Activated CD4-positive, alpha-beta T cell treated with anti-CD3 and anti-CD28 coated beads, Interleukin-2, amount 50 U/mL, for 1 hour (primary cell): ENCODE measurements at places on chromosomes 12 and 14.

GRCh38 chr14:105165134-105165704 is 3.4 kb downstream of the JAG2 start:
- no peak for DNase-seq

DNA sequence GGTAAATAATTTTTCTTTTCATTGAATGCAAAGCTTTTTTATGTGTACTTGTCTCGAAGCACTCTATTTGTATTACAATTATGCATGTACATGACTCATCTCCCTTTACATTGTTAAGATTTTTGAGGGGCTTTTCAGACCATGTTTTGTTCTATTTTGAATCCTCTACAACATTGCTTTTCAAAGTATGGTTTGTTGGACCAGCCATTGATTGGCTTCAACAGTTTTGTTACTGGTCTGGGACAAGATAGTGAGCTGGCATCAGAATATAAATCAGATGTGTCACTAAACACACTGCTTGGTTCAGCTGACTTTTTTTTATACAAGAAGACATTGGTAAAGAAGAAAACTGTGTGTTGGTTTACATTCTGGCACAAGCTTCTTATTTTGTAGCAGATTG is 122.3 kb downstream of the MON2 start:
- DNase-seq = no peak

DNA sequence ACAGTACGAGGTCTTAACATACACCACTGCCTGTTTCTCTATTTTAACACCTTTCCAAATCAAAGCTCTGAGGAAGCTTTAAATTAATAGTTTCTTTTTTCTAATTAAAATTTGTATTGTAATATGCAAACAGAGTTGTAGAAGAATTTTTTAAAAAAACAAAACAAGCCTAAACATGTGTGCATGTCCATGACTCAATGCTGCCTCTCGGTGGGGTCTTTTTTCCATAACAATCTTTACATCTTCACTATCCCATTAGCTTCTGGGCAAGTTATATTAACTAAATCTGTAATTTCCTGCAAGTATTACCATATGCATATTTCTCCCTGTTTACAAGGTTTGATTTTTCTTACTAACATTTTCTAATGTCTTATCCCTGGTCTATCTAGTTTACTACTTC is 143.9 kb upstream of the NAV3 start:
- DNase-seq = no peak

- no peak for DNase-seq
Measured at GRCh38 chr14:60183741-60184140, 18.5 kb upstream of the DHRS7 start.

DNA sequence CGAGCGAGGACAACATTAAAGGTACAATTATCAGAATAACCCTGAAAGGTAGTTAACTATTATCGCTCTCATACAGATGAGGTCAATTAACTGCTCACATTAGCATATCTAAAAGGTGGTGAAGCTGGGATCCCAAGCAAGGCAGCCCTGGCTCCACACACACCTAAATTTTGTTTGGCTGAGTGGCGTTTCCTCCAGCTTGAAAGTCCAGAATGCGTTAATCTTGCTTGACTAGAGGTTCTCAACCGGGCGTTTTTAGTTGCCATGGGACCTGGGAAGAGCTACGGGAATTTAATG is 531 bp downstream of the DLGAP5 start:
- no peak for DNase-seq

DNA sequence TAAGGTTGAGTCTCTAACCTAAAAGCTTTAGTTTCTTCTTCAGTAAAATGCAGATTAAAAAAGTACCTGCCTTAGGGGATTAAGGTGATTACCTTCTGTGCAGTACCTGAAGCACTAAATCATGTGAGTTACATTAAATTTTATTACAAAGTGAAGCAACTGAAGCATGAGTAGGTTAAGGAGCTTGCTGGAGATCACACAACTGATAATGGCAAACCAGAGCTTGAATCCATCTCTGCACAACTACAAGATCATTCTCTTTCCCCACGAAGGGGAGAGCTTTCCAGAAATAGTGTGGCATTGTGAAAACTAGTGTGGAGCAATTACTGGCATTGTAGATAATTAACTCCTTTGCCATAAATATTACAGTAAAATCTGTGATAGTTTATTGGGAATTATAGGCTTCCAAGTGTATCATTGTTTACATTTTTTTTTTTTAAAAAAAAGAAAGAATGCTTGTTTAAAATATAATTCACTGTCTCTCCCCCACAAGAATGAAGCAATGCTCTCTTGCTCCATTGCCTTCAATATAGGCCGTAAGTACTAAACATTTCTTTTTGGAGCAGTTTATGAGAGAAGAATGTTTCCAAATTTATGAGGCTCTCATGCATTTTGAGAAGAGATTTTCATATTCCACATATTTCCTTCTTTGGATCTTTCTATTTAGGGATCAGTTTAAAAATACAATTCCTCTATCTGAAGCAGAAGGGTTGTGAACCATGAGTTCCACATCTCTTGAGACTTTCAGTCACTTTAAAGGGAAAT is 20.5 kb downstream of the SLC38A2 start:
- no peak for DNase-seq

- DNase-seq = no peak
Measured at GRCh38 chr14:22533057-22533704, 55.8 kb downstream of the DAD1 start.

- DNase-seq = peak; percentile 41
Measured at GRCh38 chr12:6951551-6952120, 480 bp downstream of the PTPN6 start.

DNA sequence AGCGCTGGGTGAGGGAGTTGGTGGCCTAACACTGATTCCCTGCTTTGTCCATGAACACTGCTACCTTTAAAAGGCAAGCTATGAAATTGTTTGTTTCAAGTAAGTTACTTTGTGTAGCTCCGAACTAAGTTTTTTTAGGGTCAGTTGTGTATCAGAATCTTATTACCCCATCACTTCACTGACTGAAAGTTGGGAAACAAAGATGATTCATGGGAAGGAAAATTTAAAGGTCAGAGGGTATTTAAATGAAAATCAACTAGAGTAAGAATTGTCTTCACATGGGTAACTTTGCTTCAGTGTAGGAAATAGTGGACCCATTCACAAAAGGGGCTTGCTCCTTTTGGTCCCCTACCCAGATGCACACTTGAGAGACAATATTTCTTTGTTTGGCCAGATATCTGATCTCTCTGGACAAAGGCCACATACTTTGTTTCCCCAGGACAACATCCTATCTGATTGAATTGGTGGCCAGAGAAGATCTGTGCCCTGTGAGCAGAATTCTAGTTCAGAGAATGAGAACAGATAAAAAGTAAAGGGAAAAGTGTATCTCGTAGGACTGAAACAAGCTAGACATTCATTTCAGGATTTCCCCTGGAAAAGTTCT is 53.5 kb downstream of the RAB35 start:
- DNase-seq = no peak

DNA sequence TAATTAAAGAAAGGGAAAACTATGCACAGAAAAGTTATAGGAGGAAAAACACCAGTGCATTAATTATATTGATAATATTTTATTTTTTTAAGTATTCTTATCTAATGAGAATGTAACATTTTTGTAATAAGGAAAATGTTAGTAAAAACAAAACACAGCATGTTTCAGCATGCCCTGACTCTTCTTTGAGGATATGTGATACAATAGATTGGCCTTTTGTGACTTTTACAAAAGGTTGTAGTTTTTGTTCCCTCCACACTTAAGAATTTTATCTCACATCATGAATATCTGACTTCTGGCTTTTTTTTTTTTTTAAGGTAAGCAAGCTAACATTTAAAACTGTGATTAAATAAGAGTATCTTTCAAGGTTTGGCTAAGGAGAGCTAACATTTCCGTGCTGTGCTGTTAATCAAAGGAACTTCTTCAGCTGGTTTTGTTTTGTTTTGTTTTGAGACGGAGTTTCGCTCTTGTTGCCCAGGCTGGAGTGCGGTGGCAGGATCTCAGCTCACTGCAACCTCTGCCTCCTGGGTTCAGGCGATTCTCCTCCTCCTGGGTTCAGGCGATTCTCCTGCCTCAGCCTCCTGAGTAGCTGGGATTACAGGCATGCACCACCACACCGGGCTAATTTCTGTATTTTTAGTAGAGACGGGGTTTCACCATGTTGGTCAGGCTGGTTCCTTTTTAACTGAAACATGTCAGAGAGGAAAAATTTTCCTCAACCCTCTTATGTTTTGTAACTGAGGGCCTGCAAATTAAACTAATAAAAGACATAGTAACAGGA is 30.8 kb upstream of the RESF1 start:
- peak; percentile 8 for DNase-seq

DNA sequence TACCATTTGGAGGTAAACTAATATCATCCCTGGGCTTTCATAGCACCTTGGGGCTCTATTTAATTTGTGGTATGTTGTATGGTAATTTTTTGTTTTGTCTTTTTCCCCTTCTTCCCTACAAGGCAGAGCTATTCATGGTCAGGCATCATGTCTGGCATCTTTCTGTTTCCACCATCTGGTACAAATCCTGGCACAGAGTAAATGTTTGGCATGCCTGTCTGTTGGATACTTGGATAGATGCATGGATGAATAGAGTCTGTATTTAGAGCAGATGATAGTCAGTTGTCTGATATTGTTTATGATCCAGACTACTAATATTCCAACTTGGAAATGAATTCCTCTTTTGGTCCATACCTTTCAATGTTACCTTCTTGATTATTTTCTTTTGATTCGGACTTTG is 139.8 kb downstream of the NEDD1 start:
- no peak for DNase-seq

DNA sequence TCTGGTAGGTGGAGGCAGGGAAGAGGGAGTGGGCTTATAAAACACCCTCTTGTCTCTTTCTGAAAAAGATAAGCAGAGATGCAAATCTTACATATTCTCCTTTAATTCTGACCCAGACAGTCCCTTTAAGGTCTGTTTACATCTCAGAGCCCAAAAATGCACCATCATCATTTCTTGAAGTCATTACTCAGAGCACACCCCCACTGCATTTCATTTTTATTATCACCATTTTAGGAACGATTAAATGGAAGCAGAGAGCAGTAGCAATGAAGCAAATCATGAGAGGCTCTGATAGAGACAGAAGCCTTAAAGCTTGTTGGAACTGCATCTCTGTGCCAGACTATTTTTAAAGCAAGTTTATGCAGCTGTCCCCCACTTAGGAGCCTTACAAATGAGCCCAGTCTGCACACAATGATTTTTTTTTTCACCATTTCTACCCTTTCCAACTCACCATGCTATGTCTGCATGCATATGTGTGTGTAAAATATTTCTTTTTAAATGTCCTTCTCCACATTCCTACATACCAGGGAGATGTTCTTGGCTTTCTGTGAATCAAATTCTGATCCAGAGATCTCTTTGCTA is 311.0 kb downstream of the GRIN2B start:
- no peak for DNase-seq

DNA sequence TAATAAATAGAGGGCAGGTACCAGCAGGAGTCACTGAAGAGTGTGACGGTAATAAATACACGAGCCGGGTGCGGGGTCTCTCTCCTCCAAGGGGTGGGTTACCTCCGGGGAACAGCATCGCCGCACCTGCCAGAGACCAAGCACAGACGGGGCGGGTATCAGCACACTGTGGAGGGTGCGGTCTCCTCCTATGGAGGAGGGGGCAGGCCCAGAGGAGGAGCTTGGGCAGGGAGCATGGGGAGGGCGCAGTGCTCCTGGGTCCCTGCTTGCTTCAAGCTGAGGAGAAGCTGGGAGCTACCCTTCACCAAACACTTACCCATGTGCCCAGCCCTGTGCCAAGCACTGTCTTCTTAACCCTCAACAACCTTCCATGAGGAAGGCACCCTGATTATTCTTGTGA is 12.8 kb downstream of the PGF start:
- DNase-seq = no peak

GRCh38 chr12:120861074-120861795 is 42.9 kb downstream of the SPPL3 start:
- no peak for DNase-seq

- no peak for DNase-seq
Measured at GRCh38 chr14:72855913-72856312, 38.0 kb downstream of the DPF3 start.

DNA sequence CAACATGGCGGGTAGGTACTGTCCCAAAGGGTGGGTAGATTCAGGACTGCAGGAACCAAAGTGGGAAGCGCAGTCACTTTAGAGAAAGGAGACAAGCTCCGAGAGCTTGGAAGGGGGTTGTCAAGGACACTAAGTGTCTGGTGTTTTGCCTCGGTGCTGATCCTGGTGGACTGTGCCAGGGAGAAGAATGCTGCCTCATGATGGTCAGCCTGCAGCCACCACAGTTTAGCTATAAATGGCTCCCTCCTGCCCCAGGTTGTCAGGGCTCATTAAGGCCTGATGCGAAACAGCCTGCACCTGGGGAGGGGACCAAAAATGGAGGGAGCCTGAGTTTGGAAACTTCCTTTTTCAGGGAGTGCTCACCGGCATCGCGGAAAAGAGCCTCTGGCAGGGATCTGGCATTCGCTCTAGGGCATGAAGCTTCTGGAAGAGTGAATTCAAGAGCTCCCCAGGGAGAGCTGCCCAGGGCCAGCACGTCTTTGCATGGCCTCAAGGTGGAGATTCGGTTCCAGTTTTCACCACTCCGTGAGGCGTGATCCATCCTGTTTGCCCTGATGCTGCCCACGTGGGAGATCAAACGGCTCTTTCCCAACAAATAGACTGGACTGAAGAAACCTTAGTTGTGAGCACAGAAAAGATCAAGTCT is 164.0 kb downstream of the FOXN3 start:
- no peak for DNase-seq

DNA sequence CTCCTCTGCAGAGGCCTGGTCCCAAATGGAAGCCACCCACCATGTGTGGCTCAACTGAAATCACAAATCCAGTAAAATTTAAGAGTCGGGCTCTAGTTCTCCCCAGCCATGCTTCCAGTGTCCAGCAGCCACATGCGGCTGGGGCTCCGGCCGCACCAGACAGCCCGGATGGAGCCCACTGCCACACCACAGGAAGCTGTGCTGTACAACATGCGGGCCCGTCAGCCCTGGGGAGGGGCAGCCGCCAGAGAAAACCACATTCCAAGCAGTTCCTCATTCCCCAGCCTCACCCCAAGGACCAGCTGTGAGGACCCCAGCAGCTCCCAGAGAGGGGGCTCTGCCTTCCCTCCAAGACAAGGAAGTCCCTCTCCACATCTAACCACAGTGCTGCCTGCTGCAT is 135.0 kb downstream of the NCOR2 start:
- DNase-seq = no peak

DNA sequence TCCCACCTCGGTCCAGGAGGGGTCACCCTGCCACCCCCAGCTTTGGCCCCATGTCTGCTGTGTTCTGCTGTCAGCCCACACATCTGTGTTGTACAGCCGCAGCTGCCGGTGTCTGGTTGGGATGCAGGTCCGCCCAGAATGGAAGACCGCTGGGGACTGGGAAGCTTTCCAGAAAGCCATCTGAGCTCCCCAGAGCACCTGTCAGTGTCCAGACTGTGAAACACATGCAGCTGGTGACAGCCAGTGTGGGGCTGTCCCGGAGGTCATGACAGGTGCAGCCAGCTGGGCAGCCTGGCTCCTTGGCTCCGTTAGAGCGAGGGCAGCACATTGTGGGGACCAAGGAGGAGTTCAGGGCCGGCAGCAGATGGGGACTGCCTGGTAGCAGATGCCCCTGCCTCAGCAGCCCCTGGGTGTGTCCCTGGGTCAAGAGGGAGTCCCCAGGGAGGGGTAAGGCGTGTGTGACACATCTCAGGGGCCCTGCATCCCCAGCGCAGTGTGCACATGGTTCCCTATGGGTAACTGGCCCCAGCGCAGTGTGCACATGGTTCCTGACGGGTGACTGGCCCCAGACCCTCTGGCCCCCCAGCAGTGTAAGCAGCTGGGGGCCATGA is 16.4 kb downstream of the CEP170B start:
- DNase-seq = no peak

GRCh38 chr14:87894920-87895319 is 98.1 kb downstream of the GALC start:
- no peak for DNase-seq
